CD4-positive, alpha-beta T cell treated with Interleukin-17A for 1 hour (primary cell): ENCODE measurements at places on chromosomes 12 and 14.

- no peak for DNase-seq
Measured at GRCh38 chr12:52631676-52632459, 13.5 kb upstream of the KRT73 start.

GRCh38 chr14:77039285-77040058 is 11.0 kb upstream of the IRF2BPL start:
- no peak for DNase-seq

- no peak for DNase-seq
Measured at GRCh38 chr12:106739815-106740530, 34.5 kb upstream of the RIC8B start.

GRCh38 chr14:70770490-70770889 is 38.8 kb downstream of the MAP3K9 start:
- DNase-seq, result no peak

- DNase-seq, result no peak
Measured at GRCh38 chr14:60317609-60318008, 68.6 kb downstream of the PPM1A start.

DNA sequence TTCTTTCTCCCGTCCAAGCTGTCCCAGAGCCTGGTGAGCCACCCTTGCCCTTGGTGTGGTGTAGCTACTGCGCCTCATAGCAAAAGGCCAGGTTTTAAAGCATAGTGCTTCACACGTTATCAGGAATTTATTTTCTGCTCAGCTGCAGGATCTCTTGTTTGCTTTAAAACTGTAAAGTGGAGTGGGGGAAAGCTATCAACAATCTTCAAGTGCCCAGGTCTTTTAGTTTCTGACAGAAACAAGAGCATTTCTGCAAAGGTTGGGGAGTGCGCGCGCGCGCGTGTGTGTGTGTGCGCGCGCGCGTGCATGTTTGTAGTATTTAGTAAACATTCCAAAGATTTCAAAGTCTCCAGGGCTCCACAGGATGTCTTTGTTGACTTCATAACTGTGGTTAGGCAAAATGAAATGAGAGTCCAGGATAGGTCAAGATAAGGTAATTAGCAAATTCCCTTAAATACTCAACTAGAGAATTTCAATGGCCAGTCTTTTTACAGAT is 45.5 kb downstream of the EML1 start:
- no peak for DNase-seq
